ENCODE measurements at places on chromosomes 1 and 21.

- no peak for DNase-seq
Measured at GRCh38 chr1:39676948-39677548, 5.1 kb upstream of the NT5C1A start.

DNA sequence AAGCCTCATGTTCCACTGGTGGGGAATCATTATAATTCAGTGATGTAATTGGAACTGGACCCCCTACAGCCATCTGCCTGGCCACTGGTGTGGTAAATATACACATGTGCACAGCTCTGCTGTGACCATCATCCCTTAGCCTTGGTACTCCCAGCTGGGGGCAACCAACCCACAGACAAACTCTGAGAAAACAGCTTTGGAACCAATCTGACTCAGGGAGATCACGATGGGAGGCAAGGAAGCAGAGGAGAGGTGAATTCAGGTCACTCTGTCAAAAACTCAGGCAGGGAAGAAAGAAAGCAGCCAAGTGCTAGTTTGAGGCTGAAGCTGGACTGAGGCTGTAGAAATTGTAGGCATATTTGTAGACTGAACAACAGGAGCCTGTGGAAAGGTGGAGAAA, 197.8 kb upstream of the GALNT2 start:
- DNase-seq = no peak

- no peak for DNase-seq
Measured at GRCh38 chr1:61519631-61520030, 205.3 kb downstream of the TM2D1 start.

- DNase-seq = no peak
Measured at GRCh38 chr1:156154317-156154749, 948 bp downstream of the SEMA4A start.

GRCh38 chr1:156104065-156104810, 10.3 kb upstream of the LMNA start:
- DNase-seq = no peak
